ENCODE measurements at places on chromosomes 6 and 20.

DNA sequence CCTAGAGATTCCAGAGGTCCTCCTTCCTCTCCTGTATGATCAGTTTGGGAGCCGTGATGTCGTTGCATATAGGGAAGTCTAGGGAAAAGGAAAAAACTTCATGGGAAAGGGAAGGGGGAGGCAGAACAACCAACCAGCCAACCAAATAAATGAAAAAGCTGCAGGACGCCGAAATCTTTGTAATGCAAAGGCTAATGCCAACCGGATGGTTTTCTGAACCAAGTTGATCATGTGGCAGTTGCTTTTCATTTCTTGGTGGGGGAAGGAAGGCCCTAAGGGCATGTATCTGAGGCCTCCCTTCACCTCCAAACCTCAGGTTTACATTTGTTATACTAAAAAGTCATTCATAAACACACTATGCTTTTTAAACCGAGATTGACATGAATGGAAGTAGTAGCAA, 167.2 kb downstream of the ARID1B start:
- H3K4me3 ChIP-seq: no peak overlapping the region
- H3K27me3 ChIP-seq: no peaks in the 10 kb centered on the region
- H3K36me3 ChIP-seq: no peaks in the 10 kb centered on the region
- no peak for DNase-seq
- peaks cover 30% of the 10 kb centered on the region for H3K4me1 ChIP-seq
- no peak overlapping the region for H3K27ac ChIP-seq

DNA sequence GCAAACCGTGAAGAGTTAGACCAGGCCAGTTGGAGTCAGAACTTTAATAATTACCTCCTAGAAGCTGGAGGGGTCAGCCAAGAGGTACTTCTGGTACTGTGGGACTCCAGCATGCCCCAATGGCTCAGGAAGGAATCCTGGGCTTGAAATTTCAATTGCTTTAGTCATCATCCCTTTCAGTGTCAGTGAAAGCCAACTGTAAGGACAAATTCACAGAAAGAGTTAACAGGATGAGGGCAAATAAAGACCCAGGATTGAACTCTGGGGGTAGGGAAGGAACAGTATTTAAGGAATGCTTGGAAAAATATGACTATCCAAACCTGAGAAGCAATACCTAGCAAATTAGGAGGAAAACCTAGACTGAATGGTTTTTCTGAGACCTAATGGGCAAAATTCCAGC, 735.1 kb upstream of the MARCKS start:
- H3K4me3 ChIP-seq: no peak overlapping the region
- H3K27me3 ChIP-seq: no peaks in the 10 kb centered on the region

DNA sequence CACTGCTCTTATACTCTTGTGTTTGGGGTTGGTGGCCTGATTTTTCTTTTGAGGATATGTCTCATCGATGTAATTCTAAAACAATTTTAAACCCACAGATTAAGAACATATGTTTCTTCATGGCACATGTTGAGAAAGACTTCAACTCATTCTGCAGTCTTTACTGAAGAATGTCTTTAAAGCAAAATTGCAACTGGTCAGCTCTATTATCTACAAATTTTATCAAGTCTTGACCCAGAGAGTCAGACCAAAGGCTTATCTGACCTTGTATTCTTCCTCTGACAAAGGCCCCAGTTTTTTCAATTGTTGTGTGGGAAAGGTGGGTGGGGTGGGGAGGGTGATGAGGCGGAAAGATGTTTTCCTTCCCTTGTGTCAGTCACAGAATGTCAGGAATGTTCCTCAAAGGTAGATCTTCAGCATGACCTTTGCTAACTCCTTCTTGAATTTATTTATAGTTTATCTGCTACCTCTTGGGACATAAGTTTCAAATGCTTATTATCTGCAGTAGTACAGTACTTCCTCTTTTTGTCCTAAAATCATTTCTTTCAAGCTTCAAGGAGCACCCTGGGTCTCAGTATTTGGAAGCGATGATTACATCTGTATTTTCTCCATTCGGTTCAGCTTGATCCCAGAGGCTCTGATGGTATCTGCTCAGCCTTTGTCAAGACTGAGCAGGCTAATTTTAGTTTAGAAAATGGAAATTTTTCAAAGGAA, 63.2 kb upstream of the TIAM2 start:
- H3K4me3 ChIP-seq: no peak overlapping the region
- no peak for DNase-seq
- no peak overlapping the region for H3K27ac ChIP-seq
- H3K4me1 ChIP-seq: peaks cover 6% of the 10 kb centered on the region

DNA sequence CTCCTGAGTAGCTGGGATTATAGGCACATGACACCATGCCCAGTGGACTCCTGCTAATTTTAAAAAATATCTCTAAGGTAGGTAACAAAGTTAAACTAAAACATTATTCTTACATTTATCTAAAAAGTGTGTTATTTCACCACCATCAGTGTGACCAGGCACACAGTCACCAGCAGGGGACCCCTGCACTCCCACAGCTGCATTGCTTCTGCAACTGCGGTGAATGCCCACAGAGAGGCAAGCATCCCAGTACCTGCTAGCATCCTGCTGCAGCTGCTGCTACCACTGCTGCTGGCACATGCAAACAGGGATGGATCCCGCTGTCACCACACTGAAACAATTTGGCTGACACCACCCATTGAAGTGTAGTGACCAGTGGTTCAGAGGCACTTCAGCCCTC, 21.9 kb upstream of the EPB41L2 start:
- no peaks in the 10 kb centered on the region for H3K27me3 ChIP-seq
- no peak overlapping the region for H3K27ac ChIP-seq
- no peaks in the 10 kb centered on the region for H3K4me1 ChIP-seq
- DNase-seq: no peak

DNA sequence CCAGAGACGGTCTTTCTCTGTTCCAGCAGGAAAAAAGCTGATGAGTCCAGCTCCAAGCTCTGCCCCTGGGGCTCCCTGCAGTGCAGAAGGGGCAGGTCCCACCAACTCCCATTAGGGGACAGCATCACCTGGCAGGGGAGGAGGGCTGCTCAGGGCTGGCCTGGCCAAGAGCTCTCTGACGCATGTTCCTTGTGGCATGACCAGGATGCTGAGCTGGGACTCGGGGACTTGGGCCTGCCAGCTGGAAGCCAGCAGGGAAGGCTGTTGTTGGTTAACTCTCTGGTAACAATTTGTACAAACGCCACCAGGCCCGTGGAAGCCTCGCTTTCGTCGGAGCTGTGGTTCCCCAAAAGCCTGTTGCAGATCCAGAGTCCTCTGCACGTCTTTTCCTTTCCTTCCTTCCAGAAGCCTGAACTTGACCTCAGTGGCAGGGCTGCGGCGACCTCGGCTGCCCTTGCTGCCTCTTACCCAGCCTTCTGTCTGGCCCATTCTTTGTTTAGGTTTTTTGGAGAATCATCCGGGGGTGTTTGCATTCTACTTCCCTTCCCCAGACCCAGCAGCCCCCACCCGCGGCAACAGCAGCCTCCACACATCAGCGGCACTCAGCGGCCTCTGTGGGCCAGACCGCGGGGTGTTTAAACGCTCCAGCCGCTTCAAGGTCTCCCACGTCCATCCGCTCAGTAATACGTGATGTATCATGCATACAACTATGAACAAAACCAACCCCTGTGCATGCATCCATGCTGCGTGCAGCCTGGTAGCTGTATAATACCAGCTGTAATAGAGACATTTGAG, 63.3 kb downstream of the GNAS-AS1 start:
- H3K36me3 ChIP-seq: no peaks in the 10 kb centered on the region
- H3K27ac ChIP-seq: no peak overlapping the region
- H3K4me3 ChIP-seq: no peak overlapping the region
- H3K27me3 ChIP-seq: no peaks in the 10 kb centered on the region
- H3K4me1 ChIP-seq: no peaks in the 10 kb centered on the region

- no peak overlapping the region for H3K27ac ChIP-seq
- H3K36me3 ChIP-seq: no peaks in the 10 kb centered on the region
- no peaks in the 10 kb centered on the region for H3K4me1 ChIP-seq
- no peaks in the 10 kb centered on the region for H3K27me3 ChIP-seq
- no peak for DNase-seq
These were observed 18.0 kb upstream of the SIRPB2 start for GRCh38 chr20:1509237-1509636.

- H3K4me3 ChIP-seq: no peak overlapping the region
- DNase-seq: no peak
- no peak overlapping the region for H3K27ac ChIP-seq
- H3K36me3 ChIP-seq: no peaks in the 10 kb centered on the region
These were observed 46.5 kb downstream of the PLEKHG1 start for GRCh38 chr6:150646228-150646627.

DNA sequence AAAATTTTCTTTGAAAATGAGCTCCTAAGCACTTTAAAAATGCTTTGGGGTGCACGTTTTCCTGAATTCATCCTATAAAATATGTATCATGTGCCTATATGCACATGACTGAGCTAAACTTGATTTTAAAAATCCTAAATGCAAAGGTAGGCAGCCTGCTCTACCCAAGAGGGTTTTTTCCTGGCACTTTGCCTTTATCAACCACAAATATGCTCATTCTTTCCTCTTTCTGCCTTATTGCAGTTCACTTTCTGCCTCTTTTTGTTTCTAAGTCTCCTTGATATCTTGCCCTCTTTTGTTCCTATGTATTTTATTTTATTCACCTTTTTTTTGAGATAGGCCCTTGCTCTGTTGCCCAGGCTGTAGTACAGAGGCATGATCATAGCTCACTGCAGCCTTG, 229.3 kb downstream of the GRM1 start:
- DNase-seq: no peak
- H3K4me1 ChIP-seq: no peaks in the 10 kb centered on the region
- H3K36me3 ChIP-seq: no peaks in the 10 kb centered on the region
- no peak overlapping the region for H3K4me3 ChIP-seq
